ENCODE measurements at places on chromosomes 12 and 14. TPM values are rescaled to one million over a fixed set of nuclear protein-coding genes. Genes with fewer than 3 reads are reported as not detected.
A peak's percentile ranks its signal among the peaks of the same experiment; 100 is the strongest.

The DLGAP5 gene
- 12.9 TPM for polyA plus RNA-seq

The ARHGEF40 gene
- 76.6 TPM for polyA plus RNA-seq

The GLI1 gene
- 4.9 TPM for polyA plus RNA-seq

DNA sequence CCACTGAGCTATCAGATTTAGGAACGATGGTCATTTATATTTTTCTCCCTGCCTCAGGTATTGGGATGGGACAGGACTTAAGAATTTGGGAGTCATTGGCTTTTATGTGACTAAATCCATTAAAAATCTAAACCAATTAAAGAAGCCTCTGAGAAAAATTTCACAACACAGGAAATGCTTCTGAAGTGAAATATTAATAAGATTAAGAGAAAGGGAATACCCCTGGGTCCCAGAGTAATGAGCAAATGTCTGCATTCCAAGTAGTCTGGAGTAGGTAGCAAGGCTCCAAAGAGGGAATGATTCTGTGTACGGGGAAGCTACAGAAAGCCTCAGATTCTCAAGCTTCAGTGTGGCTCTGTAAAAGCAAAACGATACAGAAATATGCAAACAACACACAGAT, 707 bp upstream of the MED6 start:
- no peak for DNase-seq

DNA sequence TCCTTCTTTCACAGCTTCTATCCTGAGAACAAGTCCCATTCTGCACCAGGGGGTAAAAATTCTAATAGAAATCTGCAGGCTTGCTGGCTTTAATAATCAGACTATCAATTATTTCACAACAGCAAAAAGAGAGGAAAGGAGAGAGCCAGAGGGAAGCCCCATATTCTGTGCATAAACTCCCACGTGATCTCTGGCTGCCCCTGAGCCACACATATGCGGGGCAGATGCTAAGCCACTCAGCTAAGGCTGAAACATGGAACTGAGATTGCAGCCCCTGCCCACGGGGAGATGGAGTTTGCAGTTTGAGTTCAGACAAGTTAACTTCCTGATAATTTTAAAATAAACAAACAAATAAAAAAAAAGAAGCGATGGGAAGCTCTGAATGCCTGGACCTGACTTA, 254.4 kb upstream of the CCDC196 start:
- no peak for DNase-seq

- DNase-seq: peak; percentile 40
Observed at GRCh38 chr12:80412343-80412953, 31.6 kb upstream of the PTPRQ start.

DNA sequence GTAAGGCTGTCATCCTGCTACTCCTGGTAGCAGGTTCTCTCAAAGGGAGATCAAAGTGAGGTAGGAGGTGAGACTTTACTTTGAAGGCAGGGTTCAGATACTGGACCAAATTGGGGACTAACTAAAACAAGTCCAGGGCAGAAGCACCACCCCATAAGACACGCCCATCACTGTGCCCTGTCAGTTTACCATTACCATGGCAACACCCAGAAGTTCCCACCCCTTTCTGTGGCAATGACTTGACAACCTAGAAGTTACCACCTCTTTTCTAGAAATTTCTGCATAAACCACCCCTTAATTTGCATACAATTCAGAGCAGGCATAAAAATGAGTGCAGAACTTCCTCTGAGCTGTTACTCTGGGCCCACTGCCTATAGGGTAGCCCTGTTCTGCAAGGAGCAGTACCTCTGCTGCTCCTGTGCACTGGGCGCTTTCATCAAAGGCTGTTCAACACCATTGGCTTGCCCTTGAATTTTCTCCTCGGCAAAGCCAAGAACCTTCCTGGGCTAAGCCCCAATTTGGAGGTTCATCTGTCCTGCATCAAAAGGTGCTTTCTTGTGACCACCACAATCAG, 64.8 kb upstream of the MAX start:
- DNase-seq: no peak
